ENCODE measurements at places on chromosomes 6 and 20. TPM values are rescaled to one million over a fixed set of nuclear protein-coding genes. Genes with fewer than 3 reads are reported as not detected.

ABHD16B gene
- not detected for total RNA-seq

SLC24A3 gene
- not detected for total RNA-seq

ENPP1 gene
- total RNA-seq = 1.2 TPM

C6orf15 gene
- total RNA-seq = not detected

DNA sequence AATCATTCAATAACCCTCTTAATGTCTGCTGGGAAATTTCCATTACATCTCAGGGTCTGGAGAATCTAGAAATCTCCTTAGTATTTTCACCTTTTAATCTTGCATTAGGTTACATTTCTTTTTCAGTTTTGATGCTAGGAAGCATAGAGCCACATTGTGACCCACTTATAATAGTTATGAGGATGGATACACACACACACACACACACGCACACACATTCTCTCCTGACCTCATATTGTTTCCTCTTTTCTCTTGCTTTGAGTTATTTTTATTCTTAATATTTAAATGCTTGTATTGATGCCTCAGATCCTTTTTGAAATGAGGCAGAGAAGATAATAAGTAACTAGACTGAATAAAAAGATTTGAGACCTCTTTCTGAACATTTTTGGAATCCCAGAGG lies 128.4 kb downstream of the KLHL32 start:
- H3K4me3 ChIP-seq = no peak overlapping the region
- no peak for DNase-seq
- peaks cover 4% of the 10 kb centered on the region for H3K27me3 ChIP-seq
- no peaks in the 10 kb centered on the region for H3K36me3 ChIP-seq
- peaks cover 15% of the 10 kb centered on the region for H3K4me1 ChIP-seq
- no peak overlapping the region for H3K27ac ChIP-seq

DNA sequence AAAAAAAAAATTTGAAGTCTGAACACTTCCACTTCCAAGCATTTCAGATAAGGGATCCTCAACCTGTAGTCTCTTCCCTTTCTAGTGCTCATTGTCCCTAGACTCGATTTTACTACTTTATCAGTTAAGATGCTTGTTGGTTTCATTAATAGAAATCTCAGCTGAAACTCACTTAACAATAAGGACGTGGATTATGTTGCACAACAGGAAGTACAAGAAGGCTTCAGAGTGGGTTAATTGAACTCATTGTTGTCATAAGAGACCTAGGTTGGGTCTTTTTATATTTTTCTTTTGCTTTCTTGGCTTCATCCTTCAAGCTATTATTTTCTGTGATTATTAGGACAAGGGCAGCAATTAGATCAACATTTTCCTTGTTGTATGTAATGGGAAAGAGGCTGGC lies 175.2 kb downstream of the CDKAL1 start:
- H3K27ac ChIP-seq = no peak overlapping the region
- no peaks in the 10 kb centered on the region for H3K36me3 ChIP-seq
- H3K27me3 ChIP-seq = no peaks in the 10 kb centered on the region
- DNase-seq = no peak
- H3K4me1 ChIP-seq = peaks cover 36% of the 10 kb centered on the region
- no peak overlapping the region for H3K4me3 ChIP-seq

- no peaks in the 10 kb centered on the region for H3K36me3 ChIP-seq
- H3K4me3 ChIP-seq = no peak overlapping the region
- no peak overlapping the region for H3K27ac ChIP-seq
- no peak for DNase-seq
- peaks cover 2% of the 10 kb centered on the region for H3K27me3 ChIP-seq
- H3K4me1 ChIP-seq = no peaks in the 10 kb centered on the region
Observed at GRCh38 chr6:159427771-159428170, 258.6 kb downstream of the FNDC1 start.

DNA sequence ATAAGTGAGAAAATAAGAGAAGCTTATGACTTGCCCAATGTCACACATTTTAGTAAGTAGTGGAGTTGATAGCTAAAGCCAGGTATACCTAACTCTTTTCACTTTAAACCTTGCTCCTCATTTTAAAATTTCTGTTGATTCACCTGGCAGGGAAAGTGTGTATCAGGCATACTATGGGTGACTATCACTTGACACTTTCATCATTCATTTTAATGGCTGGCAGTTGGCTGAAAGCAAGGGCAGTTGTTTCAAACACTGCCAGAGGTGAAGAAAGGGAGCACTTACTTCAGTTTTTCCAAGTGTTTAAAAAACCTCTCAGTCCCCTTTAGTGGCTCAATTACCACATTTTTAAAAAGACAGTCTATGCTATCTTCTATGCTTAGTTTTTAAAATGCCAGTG lies 78.2 kb upstream of the EMILIN3 start:
- H3K27me3 ChIP-seq = peaks cover 2% of the 10 kb centered on the region
- H3K36me3 ChIP-seq = peaks cover 43% of the 10 kb centered on the region
- no peak for DNase-seq

DNA sequence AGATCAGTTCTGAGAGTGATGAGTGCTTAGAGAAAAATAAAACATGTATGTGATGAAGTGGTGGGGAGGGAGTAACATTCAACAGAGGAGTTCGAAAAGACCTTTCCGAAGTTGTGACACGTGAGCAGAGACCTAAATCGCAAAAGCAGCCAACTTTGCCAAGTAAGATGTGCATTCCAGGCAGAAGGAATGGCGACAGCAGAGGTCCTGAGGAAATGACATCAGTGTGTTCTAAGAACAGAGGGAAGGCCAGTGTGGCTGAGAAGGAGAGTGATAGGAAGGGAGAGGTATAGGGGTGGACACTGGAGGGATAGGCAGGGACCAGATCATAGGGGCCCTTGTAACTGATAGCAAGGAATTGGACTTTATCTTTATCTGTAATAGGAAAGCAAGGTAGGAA lies 51.3 kb downstream of the ADAT2 start:
- peaks cover 4% of the 10 kb centered on the region for H3K27me3 ChIP-seq
- no peak overlapping the region for H3K4me3 ChIP-seq
- no peaks in the 10 kb centered on the region for H3K36me3 ChIP-seq
- peaks cover 25% of the 10 kb centered on the region for H3K4me1 ChIP-seq

DNA sequence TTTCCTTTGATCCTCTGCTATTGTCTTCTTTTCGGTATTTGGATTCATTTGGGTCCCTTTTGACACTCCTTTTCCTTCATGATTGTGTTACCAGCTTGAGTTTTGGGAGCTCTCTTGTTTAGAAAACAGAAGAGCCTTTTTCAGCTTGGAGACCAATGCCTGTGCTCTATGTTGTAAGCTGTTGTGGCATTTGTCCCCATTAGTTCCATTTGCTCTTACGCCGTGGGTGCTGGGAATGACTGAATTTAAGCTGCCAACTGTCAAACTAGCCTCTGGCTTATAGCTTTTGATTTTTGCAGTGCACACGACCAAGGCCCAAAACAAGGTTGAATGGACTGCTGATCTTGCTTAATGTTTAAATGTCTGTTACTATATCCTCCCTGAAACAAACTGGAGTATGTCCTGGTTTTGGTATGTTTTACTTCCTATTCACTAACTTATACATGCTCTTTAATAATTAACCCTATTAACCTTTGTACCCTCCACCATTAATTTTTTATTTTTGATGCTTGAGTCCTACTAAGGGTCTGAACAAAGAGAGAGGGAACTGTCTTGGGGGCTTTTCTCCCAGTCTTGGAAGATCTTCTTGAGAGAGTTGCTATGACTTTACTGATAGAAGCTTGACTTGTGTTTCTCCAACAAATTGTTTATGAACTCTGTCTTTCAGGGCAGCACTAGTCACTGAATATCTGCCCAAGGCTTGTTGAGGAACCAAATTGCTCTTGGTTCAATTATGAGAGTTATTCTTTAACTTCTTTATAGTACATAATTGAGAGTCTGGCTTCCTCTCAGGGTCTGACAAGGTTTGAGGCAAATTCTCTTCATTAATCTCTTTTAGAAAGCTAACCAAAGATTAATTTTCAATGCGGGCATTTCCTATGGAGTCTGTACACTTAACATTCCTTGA lies 100.3 kb upstream of the SIRPG start:
- no peaks in the 10 kb centered on the region for H3K36me3 ChIP-seq
- H3K27me3 ChIP-seq = peaks cover 25% of the 10 kb centered on the region
- H3K4me3 ChIP-seq = no peak overlapping the region
- no peaks in the 10 kb centered on the region for H3K4me1 ChIP-seq

- no peak overlapping the region for H3K4me3 ChIP-seq
- no peaks in the 10 kb centered on the region for H3K4me1 ChIP-seq
- no peak for DNase-seq
- no peak overlapping the region for H3K27ac ChIP-seq
- no peaks in the 10 kb centered on the region for H3K27me3 ChIP-seq
- no peaks in the 10 kb centered on the region for H3K36me3 ChIP-seq
Observed at GRCh38 chr20:14775778-14776177, 438.4 kb upstream of the FLRT3 start.

DNA sequence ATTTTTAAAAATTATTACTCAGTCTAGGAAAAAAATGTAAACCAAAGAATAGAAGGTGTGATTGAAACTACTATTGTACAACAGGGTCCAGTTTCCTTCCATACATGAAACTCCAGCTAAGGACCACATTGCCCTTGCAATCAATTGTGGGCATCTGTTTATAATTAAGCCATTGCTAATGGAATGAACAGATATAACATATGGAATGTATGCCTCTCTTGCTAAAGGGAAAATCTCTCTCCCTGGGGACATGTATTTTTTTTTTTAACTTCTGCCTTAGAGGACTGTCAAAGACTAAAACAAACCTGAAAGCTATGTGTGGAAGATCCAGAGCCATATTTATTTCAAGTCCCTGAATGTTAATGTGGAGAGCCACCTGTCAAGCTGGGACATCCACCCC lies 336.8 kb upstream of the MANEA start:
- DNase-seq = no peak
- H3K27ac ChIP-seq = no peak overlapping the region
- H3K4me3 ChIP-seq = no peak overlapping the region
- H3K36me3 ChIP-seq = no peaks in the 10 kb centered on the region
- no peaks in the 10 kb centered on the region for H3K4me1 ChIP-seq

GRCh38 chr6:37243816-37244370 lies 13.7 kb upstream of the TBC1D22B start:
- H3K4me3 ChIP-seq = no peak overlapping the region
- DNase-seq = no peak
- H3K27ac ChIP-seq = no peak overlapping the region
- peaks cover 1% of the 10 kb centered on the region for H3K27me3 ChIP-seq

DNA sequence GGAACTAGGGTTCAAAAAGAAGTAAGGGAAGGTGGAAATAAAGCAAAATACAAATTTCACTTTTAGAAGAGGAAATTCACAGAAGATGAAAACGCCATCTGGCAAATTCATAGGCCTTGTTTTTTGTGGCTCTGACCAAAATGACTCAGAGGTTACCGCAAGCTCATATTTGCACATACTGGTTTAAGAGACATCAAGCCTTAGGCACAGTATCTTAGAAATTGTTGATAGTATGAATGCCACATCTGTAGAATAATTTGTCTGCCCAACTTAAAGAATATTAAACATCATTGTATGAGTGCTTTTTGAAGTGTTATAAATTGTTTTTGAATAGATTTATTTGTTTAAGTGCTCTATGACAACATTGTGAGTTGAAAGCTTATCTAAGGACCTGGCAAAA lies 10.6 kb downstream of the TAAR1 start:
- H3K27me3 ChIP-seq = peaks cover 11% of the 10 kb centered on the region
- no peaks in the 10 kb centered on the region for H3K4me1 ChIP-seq
- no peaks in the 10 kb centered on the region for H3K36me3 ChIP-seq

DNA sequence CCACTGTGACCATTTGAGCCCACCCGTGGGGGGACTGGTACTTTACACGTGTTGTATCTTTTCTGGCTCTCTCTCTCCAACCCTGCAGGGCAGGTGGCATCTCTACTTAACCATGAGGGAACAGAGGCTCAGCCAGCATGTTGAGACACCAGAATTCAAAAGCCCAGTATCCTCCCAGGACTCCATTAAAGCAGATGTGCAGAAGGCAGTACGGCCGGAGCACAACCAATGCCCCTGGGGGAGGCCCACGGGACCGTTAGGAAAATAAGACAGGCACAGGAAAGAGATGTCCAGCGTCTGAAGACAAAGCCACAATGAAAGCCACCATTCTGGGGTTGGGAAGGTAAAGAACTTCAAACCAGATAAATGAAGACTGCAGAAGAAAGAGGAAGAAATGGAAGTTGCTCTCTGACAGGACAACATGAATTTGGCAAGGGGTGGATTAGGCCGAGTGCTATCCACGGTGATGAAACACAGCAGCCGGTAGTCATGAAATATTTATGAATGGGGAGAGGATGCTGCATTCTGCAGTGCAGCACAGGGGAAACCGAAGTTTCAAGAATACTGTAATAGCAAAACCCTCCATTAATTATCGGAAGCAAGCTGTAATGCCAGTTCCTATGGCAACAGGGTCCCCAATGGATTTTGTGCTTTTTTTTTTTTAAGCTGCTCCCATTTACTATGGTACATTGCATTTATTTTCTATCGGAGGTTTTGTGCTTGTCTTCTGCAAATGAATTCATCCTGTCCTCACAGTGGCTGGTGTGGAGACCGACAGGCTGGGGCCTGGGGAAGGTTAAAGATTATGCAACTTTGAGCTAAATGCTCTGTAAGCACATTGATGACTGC lies 179.4 kb downstream of the NRN1 start:
- H3K27me3 ChIP-seq = peaks cover 2% of the 10 kb centered on the region
- H3K27ac ChIP-seq = no peak overlapping the region
- H3K36me3 ChIP-seq = no peaks in the 10 kb centered on the region
- no peak for DNase-seq

DNA sequence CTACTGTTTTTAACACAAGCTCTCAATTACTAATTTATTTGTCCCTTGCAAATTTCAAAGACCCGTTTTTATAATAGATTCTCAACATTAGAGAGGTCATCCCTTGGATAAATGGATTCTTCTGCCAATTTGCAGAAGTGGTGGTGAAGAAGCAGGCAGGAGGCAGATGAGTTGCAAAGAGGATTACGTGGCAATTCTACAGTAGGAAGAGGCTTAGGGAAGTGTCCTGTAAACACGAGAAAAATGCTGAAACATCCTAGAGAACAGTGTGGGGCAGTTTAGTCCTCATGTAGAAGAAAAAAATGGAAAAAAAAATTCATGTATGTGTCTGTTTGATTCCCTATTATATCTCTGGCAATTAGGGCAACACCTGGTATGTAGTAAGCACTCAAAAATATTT lies 87.6 kb downstream of the BMP2 start:
- no peak overlapping the region for H3K4me3 ChIP-seq
- no peak overlapping the region for H3K27ac ChIP-seq
- no peak for DNase-seq
- no peaks in the 10 kb centered on the region for H3K27me3 ChIP-seq

DNA sequence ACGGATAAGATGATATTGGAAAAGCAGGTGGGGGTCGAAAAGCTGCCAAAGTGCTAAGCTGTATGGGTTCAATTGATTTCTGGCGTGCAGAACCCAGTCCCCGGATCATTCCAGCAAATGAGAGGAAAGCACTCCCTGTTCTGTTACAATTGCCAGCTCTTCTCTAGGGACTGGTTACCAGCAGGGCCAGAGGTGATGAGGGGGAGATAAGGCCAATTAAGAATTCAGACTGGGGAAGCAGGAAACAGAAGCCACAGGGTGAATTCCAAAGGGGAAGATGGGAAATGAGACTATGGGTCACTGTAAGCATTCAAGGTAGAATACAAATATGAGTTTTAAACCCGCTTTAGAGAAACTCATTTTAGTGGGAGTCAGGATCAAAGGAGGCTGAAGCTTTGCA lies 349.4 kb upstream of the MAP3K7 start:
- H3K27me3 ChIP-seq = peaks cover 8% of the 10 kb centered on the region
- no peak overlapping the region for H3K27ac ChIP-seq
- H3K4me1 ChIP-seq = peaks cover 8% of the 10 kb centered on the region
- no peaks in the 10 kb centered on the region for H3K36me3 ChIP-seq
- no peak overlapping the region for H3K4me3 ChIP-seq
- DNase-seq = no peak

Measured in activated T-helper 1 cell treated with anti-CD3 and anti-CD28 coated beads, Interleukin-12 subunit alpha, Interleukin-12 subunit beta, Interleukin-2, Interleukin-4 antibody, amounts not matched to agents 30 ng/mL and 10 ng/mL and 1 ng/mL, durations not matched to agents 14 hours and 24 hours and 36 hours (primary cell).